Urothelium cell line (cell line): ENCODE measurements at places on chromosomes 16 and 17.

GRCh38 chr16:84992717-84993075, 18.6 kb downstream of the ZDHHC7 start:
- DNase-seq, result no peak

DNA sequence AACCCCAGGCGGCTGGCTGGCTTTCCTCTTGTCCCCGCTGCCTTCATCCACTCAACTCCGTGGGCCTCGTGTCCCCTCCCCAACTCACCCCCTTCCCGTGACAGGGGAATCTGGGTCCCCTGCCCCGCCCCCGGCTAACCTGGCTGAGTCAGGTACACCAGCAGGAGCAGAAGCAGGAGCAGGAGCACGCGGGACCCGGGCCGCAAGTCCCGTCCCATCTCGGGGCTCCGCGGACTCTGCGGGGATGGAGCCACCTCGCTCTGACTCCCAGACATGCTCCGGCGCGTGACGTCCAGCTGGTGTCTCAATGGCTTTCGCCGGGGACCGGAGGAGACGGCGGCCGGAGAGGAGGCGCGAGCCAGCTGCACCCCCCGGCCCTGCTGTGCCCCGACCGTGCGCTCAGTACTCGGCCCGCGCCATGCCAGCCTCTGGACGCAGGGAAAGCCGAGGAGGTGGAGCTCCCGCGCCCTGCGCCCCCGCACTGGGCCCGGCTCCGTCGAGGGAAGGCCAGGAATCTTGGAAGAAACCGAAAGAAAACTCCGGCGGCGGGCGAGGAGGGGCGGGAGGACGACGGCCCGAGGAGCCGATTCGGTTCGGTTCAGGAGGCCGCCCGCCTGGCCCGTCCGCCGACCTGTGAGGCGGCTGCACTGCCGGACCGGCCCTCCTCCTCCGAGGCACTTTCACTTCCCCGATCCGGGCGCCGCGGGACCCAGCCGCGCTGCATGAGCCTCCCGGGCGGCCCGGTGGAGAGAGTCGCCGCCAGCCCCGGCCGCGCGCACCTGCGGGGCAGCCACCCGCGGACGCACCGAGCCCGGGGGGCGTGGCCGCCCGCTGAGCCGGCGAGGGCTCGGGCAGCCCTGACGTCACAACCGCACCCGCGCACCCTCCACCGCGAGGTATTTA, at the start of the genes CXCL16 and ZMYND15:
Gene CXCL16, minus strand, starts transcription at position 807 of the 903 bp plus-strand sequence. Its CDS starts 589 bp downstream, at position 218.
Gene ZMYND15, plus strand, starts transcription at position 712 of the 903 bp plus-strand sequence. CDS start 716 bp downstream, outside the sequence.
- peak; percentile 54 for DNase-seq

DNA sequence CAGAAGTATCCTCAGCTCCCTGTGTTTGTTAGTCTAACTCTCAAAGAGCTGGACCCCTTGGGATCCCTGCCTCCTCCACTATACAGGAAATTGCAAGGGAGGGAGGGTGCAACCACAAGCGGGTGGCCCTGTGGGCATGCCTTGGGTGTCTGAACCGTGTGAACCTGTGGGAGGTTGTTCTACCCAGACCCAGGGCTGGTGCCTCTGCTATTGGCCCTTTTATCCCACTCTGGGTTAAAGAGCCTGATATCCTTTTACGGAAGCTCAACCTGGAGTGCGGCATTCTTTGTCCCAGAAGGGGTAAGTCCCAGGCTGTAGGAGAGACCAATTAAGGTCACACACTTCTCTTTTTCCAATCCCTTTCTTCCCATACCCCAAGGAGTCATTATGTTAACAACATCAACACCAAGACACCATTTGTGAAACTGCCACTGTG, 53.4 kb downstream of the ARSG start:
- peak; percentile 51 for DNase-seq

DNA sequence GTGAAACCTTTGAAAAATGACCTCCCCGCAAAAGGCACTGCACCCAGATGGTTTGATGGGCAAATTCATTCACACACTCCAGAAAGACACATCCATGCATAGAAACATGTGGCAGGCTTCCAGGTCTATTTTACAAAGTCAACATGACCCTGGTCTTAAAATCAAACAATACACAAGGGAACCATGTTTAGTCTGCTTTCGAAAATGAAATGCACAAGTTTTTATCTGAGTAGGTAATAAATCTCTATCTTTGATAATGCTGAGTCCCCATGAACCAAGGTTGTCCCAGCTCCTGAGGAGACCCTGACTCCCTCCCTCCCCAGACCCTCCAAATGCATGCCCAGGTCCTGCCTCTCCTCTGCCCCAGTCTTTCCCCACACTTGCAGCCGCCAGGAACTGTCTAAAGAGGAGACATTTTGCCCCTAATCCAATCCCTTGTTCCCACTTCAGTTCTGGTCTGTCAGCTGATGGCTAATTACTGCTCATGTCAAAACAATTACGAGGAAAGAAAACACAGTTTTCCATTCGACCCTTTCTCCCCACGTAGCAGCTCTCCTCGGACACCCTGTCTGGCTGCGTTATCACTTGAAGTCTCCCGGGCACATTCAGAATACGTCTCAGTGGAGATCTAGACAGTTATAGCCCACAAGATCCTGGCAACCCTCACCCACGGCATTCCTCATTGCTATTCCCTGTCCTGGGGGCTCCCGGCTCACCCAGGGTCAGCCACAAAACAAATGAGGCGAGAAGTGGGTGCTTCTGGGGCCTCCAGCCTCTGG, 68.8 kb upstream of the RCVRN start:
- DNase-seq, result no peak
